Epithelial cell of prostate (primary cell): ENCODE measurements at places on chromosomes 2 and 18.
A peak's percentile ranks its signal among the peaks of the same experiment; 100 is the strongest.

- peak; percentile 87 for DNase-seq
Observed at GRCh38 chr18:55856229-55856628, 268.2 kb upstream of the TCF4 start.

DNA sequence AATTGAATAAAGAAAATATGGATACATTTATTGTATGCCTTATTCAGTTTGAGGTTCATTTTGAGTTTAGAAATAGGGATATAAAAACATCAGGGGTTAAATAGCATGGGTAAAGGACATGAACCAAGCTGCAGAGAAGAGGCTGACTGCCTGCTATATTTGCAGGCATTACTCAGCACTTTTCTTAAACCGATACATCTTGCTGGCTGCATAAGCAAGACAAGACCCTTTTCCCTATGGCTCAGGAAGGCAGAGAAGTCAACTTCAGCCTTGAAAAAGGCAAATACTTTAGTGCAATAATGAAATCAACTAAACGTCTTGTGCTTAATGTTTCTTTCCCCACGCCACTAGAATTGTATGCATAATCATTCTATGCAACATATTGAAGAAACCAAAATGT is 36.4 kb downstream of the SCN1A start:
- DNase-seq = no peak

DNA sequence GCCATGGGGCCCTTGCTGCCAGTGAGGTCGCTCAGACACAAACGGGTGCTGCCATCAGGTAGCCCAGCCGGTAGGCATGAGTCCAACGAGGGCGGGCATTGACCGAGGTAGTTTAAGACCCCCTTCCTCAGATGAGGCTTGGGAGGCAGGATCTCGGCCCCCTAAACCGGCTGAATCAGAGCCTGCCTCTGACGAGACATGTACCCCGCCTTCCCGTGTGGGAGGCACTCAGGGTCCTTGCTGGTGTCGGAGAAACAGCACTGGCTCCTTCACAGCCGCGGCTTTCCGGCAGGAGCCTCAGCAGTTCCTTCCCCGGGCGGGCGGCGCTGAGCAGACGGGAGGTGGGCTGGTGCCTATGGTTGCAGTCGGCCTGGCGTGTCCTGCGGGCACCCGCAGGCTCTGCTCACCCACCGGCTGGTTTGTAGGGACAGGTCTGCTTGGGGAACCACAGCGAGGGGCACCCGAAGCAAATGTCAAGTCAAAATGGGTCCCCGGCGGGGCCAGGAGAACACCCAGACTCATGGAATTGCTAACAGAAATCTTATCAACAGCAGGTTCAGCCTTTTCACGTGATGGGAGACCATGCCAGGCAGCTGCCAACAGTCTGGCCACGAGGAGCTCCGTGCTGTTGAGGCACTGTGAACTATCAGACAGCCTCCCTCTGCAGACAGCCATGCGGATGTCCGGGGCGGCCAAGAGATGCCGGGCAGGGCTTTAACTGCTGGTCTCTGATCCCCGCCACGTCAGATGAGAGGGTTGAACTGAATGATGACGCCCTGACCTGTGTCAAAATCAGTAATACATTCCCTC is 2.8 kb downstream of the KCNG2 start:
- no peak for DNase-seq

DNA sequence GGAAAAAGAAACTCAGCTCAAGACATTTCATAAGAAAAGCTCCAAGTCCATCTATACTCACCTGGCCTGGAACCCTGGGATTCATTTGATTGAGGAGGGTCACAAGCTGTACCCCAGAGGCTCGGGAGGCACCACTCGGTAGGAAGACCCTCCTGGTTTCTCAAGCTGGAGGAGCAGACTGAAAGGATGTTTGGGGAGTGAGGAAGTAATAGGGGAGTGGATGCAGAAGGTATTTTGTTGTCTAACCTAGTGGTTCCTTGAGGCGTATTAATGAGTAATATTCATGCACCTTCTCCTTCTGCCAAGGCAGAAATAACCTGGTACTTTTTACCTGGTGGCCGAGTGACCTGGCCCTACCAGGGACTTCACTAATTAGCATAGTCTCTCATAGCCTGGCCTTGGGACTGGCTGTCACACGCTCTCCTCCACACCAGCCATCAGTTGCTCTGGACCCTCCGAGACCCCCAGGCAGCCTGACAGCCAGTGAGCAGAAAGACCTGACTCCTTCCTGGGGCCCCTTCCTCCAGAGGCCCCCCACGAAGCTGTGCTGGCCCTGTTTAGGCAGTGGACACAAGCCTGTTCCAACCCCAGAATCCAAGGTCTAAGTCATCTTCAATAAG is 161.4 kb downstream of the BCL2 start:
- DNase-seq = no peak

DNA sequence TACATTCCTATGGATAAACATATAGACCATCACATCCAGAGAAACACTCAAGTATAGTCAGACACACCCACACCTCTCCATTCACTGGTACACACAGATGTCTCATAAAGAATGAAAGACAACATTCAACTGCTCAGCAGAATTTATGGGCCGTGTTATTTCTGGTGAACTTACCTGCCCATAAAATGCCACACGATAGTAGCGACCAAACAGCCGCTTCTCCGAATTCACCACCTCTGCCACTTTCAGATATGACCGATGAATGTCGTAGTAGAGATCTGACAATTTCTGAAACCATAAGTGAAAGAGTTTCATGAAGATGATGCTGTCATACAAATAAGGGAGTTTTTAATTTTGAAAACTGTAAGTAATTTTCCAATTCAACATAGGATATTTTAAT is 70.7 kb upstream of the CCDC195 start:
- DNase-seq = no peak

DNA sequence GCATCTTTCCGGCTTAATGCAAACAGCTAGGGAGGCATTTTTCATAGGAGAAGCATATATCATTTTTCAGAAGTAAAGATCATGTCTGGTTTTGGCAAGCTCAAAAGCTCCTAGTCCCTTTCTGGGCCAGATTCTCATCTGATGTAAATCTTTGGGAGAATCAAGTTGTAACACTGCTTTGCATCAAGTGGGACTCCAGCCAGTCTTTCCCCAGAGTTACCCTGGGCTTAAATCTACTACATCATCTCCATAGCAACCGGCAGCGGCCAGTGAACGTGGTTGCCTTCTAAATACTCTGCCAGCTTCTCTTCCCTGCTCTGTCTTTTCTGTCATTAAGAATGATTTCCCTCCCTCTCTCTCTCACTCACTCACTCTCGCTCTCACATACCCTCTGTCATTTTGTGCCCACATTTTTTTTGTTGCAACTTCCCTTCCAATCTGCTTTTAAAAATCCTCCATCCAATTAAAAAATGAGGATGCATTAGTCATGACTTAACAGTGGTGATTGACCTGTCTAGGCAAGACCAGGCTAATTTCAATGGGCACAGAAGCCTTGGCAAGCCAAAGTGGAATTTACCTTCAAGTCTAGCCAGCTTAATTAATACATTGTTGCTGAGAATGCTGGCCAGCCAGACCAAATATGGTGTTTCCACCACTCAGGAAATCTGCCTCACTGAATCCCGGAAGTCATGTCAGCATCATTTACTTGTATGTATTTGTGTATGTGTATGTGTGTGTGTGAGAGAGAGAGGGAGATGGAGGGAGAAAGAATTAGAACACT is 93.0 kb downstream of the NRP2 start:
- peak; percentile 97 for DNase-seq

- no peak for DNase-seq
Observed at GRCh38 chr2:191355170-191355758, 110.1 kb downstream of the MYO1B start.

DNA sequence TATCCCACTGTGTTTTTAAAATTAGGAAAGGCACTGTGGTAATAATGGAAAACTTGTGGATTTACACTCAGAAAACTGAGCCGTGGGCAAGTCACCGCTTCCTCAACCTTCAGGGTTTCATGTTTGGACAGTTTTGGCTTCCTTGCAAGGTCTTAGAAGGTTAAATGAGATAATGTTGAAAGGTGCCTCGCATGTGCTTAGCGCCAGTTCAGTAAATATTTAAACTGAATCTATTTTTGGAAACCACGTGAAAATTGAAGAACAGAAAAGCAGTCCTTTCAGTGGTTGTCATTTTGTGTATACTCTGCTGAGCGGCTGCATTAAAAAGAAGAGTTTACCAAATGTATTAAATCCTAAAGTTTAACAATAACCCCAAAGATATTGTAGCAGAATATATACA is 15.2 kb upstream of the AGAP1 start:
- DNase-seq = no peak

GRCh38 chr2:41930807-41931566 is 116.8 kb upstream of the PKDCC start:
- DNase-seq = no peak

- no peak for DNase-seq
Observed at GRCh38 chr18:56273541-56274219, 364.7 kb downstream of the TXNL1 start.
